ENCODE measurements at places on chromosomes 5 and 9.

DNA sequence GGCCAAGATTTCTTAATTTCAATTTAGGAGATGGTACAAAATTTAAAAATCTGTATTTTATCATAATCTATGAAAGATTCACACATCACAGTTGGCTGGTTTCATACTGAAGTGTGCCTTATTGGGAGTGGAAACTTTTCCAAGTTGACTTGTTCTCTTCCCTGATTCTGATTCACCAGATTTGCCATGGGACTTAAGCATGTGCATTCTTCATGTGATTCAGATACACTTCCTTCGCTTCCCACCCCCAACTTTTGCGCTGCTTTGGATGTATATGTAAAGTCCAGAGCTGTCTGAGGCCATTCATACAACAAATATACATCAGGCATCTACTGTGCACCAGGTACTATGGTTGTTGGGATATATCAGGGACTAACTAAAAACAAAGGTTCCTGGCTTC lies 34.4 kb downstream of the CPEB4 start:
- no peak for DNase-seq

DNA sequence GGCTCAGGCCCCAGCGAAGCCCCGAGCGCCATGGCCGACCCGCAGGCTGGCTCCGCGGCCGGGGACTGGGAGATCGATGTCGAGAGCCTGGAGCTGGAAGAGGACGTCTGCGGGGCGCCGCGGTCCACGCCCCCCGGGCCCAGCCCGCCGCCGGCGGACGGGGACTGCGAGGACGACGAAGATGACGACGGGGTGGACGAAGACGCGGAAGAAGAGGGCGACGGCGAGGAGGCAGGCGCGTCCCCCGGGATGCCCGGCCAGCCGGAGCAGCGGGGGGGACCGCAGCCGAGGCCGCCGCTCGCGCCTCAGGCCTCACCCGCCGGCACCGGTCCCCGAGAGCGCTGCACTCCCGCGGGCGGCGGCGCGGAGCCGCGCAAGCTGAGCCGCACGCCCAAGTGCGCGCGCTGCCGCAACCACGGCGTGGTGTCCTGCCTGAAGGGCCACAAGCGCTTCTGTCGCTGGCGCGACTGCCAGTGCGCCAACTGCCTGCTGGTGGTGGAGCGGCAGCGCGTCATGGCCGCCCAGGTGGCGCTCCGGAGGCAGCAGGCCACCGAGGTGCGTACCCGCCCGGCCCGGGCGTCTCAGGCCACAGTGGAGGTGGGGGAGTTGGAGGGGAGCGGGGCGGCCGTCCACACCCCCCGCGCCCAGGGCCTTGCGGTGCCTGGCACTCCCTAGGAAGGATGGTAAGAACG lies 1.6 kb downstream of the DMRT2 start:
- peak; percentile 41 for DNase-seq

DNA sequence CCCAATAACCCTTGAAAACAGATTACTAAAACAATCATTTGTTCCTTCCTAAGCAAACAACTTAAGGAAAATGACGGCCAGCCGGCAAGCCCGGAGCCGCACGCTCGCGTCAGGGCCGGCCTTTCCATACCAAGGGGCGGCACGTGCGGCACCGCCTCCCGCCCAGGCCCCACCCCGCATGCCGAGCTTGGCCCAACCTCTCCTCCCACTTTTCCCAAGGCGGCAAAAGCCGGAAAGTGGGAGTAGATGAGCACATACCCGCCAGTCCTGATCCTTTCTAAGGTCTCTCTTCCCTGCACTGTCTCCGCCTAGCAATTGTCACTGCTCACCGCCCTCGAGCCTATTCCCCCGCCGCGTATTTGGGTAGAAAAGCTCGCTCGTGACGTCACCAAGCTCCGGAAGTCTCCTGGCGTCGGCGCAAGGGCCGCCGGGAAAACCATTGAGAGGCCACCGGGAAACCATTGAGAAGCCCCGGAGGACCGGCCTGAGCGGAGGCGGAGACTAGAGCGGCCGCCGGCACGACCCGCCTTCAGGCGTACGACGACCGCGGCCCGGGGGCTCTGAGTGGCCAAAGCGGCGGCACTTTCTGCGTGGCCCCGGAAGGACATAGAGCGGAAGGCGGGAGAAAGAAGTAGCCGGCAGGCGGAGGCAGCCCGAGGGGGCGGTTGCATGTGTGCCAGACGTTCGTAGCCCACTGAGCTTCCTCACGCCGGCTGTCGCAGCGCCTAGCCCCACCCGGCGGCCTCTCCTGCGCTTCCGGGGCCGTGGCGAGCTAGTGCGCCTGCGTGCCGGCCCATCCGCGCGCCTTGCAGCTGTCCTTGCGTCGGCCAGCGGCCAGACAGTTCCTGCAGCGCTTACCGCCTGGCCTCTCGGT lies at the start of the genes NCBP1 and TSTD2:
TSS of gene NCBP1 (plus strand) at position 837 of the 874 bp plus-strand sequence. CDS start 61 bp downstream, outside the sequence.
TSS of gene TSTD2 (minus strand) at position 384 of the 874 bp plus-strand sequence. CDS start 5,806 bp downstream, outside the sequence.
- peak; percentile 96 for DNase-seq

GRCh38 chr9:127050591-127051001 lies 71.8 kb downstream of the ANGPTL2 start:
- DNase-seq, result no peak

DNA sequence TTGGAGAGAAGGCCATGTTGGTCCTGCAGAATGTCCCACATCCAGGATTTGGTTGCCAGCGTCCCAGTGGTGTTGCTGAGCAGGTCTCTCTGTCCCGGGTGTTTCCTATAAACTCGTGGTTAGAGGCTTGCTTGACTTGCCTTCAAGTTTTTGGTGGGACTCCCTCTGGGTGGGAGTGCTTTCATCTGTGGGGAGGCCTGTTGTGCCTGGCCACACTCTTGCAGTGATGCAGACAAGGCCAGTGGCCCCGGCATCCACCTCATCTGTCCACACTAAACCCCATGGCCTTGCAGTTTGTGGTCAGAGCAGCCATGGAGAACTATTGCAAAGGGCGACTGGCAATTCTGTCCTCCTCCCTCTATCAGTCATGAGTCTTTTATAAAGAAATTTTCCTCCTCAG lies 71.8 kb downstream of the PHF2 start:
- no peak for DNase-seq

DNA sequence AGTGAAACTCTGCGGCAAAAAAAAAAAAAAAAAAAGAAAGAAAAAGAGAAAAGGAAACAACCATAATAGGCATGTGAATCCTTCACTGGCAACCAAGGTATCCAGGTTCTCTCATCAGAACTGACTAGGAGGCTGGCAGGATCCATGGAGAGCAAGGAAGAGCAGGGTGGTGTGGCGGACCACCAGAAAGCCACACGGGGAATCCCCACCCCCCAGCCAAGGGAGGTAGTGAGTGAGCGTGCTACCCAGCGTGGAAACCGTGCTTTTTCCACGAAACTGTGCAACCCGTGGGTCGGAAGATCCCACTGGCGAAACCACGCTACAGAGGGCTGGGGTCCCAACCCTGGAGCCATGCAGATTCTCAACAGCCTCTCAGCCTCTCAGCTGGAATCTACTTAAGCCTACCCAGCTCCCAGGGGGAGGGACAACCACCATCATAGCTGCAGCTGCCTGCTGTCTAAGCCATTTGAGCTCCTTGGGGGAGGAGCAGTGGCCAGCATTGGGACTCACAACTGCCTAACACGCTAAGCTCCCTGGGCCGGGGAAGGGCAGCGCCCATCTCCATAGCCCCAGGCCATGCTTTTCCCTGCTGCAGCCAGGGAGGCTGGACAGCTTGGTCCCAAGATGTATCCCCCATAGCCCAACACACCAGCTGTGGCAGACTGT lies 91.6 kb downstream of the PRELID2 start:
- no peak for DNase-seq

DNA sequence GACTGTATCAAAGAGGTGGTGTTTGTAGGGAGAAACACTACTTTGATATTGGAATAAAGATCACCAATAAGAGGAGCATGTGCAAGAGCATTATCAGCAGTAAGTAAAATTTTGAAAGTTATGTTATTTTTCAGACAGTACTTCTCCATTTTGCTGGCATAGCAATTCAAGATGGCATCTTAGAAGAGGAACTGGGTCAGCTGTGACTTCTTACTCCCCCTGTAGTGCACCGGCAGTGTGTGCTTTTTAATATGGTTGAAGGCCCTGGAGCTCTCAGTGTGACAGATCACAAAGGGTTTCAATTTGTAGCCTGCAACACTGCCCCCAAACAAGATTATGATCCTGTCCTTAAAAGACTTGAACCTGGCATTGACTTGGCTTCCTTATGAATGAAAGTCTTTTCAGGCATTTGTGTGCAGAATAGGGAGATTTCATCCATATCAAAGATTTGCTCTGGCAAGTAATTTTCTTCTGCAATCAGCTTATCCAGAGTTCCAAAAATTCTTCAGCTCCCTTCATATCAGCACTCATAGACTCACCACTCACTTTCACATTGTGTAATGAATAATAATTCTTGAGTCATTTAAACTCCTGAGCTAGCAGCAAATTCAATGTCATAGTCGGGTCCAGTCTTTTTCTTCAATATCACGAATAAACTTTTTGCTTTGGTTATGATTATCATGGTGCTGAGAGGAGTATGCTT lies 105.7 kb upstream of the MAMDC2 start:
- no peak for DNase-seq

DNA sequence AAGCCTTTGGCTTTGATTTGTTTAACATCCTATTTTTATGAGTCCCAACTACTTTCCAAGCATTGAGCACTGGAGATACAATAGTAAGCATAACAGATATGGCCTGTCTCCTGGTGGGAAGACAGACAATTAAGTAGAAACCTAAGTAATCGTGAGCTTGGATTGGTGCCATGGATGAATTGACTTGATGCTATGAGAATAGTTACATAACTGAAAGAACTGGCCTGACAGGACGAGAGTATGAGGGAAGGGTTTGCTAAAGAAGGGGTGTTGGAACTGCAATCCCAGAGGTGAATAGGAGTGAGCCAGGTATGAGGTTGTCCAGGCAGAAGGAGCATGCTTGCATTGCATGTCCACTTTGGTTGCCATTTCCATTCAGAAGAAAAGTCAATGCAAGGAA lies 52.4 kb downstream of the GPR21 start:
- DNase-seq, result no peak

- DNase-seq, result no peak
Observed at GRCh38 chr5:176792655-176793342, 17.6 kb upstream of the UNC5A start.

DNA sequence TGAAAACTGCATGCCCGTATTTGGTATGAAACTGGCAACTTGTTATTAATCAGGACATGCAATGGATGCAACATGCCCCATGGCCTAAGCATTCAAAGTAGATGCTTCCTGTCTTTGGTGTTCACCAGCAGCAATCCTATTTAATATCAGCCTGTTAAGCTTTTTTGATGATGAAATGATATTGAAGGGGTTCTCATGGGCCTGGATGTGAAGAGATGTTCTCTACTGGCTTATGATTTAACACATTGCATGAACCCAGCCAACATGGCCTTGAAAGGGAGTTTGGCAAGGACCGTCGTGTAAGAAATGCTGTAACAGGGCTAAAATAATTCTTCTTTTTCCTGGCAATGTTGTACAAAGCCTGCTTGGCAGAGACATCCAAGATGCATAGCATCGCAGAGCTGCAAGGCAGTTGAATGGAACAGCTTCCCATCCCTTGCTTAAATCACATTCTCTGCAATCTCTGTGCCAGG lies 111.2 kb downstream of the SMARCA2 start:
- peak; percentile 38 for DNase-seq

DNA sequence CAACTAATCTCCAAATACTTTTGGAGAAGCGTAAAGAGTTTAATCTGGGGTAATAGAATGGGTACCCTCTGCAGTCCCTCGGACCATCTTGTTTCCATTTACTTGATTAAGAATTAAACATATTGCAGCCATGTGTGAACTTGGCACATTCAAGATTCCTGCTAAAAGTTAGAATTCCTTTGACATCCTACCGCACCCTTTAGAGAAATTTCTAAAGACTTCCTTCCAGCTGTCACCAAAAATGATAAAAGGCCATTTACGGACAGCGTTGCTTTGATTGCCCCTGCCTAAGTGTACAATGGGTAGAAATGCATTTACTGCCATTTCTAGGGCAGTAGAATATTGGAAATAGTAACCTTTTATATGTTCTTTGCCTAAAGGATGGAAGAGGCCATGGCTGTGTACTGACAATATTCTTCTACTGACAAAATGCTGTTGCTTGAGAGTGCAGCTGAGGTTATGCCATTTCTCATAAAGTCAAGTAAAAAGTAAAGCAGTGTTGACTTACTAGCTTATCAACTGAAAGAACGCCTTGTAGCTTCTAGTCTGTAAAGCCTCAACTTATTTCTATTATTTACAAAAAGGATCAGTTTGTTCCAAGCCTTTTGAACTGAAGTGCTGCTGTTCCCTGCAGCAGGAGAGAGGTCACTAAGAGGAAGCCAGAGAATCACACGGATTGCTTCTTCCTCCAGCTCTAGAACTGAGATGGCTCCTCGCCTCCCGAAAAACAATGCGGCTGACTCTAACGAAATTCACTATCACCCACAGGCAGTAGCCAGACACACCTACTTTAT lies 139.8 kb upstream of the BASP1 start:
- DNase-seq, result peak; percentile 11

DNA sequence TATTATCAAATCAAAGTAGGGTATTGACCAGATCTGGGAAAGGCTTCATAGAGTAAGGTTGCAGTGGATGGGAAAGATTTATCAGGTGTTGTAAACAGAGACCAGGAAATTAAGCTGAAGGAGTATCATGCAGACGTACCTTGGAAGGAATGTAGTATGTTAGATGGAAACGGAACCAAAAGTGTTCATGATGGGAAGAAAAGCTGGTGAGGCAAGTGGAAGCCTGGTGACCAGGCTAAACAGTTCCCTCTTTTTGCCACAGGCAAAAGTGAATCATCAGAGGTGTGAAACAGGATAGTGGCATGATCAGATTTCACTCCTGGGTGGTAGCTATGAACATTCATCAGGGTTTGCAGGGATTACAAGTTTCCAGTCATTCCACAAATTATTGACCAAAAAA lies 780.1 kb upstream of the DMAC1 start:
- no peak for DNase-seq

DNA sequence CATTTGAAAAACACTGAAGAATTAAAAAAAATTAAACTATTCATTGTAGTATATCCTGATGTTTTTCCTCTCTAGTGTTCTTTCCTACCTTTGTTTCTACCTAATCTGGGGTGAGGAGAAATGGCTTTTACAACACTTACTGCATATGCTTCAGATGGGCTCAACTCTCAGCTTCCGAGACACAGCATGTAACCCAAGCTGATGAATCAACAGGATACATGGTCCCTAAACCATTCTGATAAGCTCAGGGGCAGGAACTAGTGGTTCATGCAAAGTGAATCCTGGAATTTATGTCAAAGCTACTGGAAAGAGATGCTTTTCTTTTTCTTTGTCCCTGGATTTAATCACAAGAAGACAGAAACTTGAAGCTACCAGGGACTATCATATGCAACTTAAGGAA lies 672.5 kb upstream of the RORB start:
- DNase-seq, result no peak
